Left kidney (tissue), 8 donors: ENCODE measurements at places on chromosomes 7 and 10. TPM values are rescaled to one million over a fixed set of nuclear protein-coding genes. Genes with fewer than 3 reads are reported as not detected.

SPRN gene
- 4.5 TPM for polyA plus RNA-seq

DNA sequence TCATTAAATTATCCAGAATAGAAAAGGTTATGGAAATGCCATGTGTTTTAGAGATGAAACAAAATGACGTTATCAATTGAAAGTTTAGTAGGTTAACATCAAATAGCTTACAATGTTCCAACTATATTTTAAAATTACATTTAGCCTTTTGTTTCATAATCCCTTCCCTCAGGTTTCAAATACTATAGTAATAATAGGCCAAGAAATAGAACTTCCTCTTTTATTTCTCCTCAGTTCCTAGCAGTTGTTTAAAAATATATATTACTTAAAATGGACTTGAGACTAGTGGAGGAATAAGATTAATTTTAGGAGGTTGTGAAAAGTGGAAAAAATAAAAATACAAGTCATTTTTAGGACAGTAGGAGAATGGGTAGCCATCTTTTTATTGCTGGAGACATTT lies 16.4 kb upstream of the PDSS1 start:
- DNase-seq, result no peak

DNA sequence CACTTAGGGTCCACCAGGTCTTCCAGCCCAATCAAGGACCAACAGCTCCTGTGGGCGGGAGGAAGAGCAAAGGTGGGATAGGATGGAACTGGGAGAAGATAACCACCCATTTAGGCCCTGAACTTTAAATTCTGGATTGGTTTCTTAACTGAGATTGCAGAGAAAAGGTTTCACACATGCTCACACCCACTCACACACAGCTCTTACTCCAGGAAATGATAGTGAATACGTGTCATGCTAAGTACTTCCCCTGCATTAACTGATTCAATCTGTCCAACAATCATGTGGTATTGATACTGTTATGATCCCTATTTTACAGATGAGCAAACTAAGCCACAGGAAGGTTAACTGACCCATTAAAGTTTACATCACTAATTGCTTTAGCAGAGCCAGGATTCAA lies 4.6 kb upstream of the CYP3A4 start:
- no peak for DNase-seq

- DNase-seq, result no peak
Observed at GRCh38 chr7:20959281-20959680, 172.6 kb upstream of the SP8 start.

GRCh38 chr7:30113144-30113543 lies 21.6 kb upstream of the MTURN start:
- DNase-seq, result no peak

- DNase-seq, result no peak
Observed at GRCh38 chr10:26213157-26213800, 3.3 kb upstream of the GAD2 start.

LIPF gene
- 0.47 TPM for polyA plus RNA-seq
